ENCODE measurements at places on chromosomes 6 and 20. TPM values are rescaled to one million over a fixed set of nuclear protein-coding genes. Genes with fewer than 3 reads are reported as not detected.

The MEI4 gene
- total RNA-seq, result not detected

The DDO gene
- 0.89 TPM for total RNA-seq

The LAMA4 gene
- total RNA-seq, result not detected

The BPIFB2 gene
- not detected for total RNA-seq

The PTCRA gene
- not detected for total RNA-seq

The HMGN3 gene
- 57.3 TPM for total RNA-seq

The CHRNA4 gene
- 0.84 TPM for total RNA-seq

The GTSF1L gene
- total RNA-seq, result not detected

The MRPL14 gene
- total RNA-seq, result 43.9 TPM

The PSMB1 gene
- 377 TPM for total RNA-seq

The HDGFL1 gene
- not detected for total RNA-seq

The RFX6 gene
- not detected for total RNA-seq

Measured in NCI-H460 (cell line).